ENCODE measurements at places on chromosomes 11 and 22. TPM values are rescaled to one million over a fixed set of nuclear protein-coding genes. Genes with fewer than 3 reads are reported as not detected.

HPX gene
- total RNA-seq, result 9.6 TPM

DNA sequence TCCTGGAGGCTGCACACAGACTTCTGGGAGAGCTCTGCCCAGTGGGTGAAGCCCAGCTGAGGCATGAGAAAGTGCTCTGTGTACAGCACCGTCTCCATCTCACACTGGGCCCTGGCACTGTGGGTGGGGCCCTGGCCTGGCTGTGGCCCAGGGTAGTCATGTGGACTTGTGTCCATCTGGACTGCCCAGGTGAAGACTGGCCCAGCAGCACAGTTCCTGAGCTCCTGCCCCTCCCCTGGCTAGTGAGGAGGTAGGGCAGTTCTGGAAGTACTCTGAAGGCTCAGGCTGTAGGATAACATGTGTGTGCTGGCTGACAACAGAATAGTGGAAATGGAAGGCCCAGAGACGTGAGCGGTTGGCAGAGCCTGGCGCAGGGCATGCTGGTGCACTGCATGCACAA is 35.4 kb downstream of the RSPH14 start:
- no peak overlapping the region for H3K27ac ChIP-seq
- peaks cover 36% of the 10 kb centered on the region for H3K4me1 ChIP-seq
- H3K4me3 ChIP-seq, result no peak overlapping the region
- DNase-seq, result no peak

RPL3 gene
- 1,061 TPM for total RNA-seq

DNA sequence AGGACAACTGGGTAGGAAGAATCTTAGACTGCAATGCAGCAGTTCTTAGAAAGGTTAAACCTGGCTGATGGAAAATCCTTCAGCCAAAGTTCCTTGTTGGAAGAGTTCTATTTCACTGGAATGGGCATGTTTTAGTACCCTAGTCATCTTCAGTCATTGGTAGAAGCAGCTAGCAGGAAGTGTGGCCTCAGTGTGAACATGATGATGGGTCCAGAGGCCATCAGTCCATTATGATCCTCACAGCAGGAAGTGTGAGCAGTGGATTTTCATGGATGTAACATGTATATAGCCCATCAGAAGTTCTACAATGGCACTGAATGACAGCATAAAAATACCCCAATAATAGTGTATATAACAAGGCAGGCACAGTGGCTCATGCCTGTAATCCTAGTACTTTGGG is 35.9 kb upstream of the PDE3B start:
- H3K4me3 ChIP-seq, result no peak overlapping the region
- H3K36me3 ChIP-seq, result peaks cover 4% of the 10 kb centered on the region
- no peak overlapping the region for H3K27ac ChIP-seq
- H3K27me3 ChIP-seq, result no peaks in the 10 kb centered on the region
